ENCODE measurements at places on chromosomes 6 and 20. TPM values are rescaled to one million over a fixed set of nuclear protein-coding genes. Genes with fewer than 3 reads are reported as not detected.

Gene VARS2
- 55.1 TPM for total RNA-seq

DNA sequence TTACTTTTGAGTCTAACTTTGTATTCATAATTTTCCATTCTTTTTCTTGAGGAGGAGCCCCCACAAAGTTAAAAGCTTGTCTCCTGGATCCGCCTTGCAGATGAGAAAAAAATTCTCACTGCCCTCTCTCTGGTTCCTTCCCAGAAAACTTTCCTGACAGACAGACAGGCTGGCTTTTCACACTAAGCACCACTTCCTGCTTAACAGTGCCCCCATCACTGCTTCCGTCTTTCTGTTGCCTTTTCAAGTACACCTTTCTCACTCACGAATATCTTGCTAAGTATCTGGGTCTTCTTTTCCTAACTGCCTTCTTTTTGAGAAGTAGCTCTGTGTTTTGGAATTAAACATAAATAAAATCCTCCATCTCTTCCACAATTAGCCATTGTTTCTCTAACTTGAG, 19.8 kb upstream of the LMBRD1 start:
- no peak for DNase-seq

GRCh38 chr6:112806163-112806865, 459.2 kb downstream of the RFPL4B start:
- DNase-seq = no peak

- no peak for DNase-seq
These were observed 24.3 kb downstream of the TOP1 start for GRCh38 chr20:41052742-41053419.

- no peak for DNase-seq
These were observed 40.0 kb downstream of the EFCAB8 start for GRCh38 chr20:32898729-32899128.

All from activated naive CD4-positive, alpha-beta T cell treated with anti-CD3 and anti-CD28 coated beads, Interleukin-2, amount 50 U/mL, for 72 hours (primary cell).